Activated T-helper 17 cell treated with anti-CD3 and anti-CD28 coated beads, Interleukin-2, amount 50 U/mL, for 72 hours (primary cell): ENCODE measurements at places on chromosomes 6 and 20.

GRCh38 chr6:46821458-46821881 lies 28.3 kb downstream of the MEP1A start:
- no peak for ATAC-seq
- no peaks in the 10 kb centered on the region for H3K4me1 ChIP-seq
- no peak overlapping the region for H3K27ac ChIP-seq
- H3K4me3 ChIP-seq, result no peak overlapping the region

DNA sequence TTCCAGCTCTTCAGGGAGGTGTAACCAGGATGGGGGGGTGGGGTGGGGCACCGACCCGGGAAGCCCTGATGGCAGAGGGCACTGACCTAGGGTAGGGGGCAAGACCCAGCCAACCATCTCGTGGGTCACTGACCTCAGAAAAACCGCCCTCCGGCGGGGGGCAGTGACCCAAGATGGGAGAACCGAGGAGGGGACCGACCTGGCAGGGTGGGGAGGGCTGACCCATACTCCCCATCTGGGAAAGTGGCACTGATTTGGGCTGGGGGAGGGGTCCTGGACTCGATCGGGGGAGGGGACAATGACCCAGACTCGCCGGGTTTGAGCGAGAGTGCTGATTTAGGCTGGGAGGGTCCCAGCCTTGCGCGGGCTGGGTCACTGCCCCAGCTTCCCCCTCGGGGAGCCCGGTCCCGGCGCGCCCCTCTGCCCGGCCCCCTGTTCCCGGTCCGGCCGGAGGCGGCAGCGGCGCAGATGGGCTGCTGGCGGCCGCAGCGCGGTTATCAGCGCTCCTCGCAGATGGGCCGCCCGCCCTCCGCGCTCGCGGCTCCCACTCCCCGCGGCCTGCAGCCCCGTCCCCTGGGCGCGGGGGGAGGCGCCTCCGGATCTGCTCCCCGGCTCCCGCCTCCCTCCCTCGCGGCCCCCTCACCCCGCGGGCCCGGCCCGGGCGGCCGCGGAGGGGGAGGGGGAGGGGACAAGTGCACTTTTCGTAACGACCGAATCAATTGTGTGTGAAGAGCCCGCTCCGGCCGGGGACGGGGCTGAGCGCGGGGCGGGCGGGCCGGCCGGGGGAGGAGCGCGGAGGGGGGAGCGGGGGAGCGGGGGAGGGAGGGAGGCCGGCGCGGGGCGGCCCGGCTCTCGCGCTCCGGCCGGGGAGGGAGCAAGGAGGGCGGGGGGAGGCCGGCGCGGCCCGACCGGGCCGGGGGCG lies 2.2 kb downstream of the NOL4L start:
- H3K4me1 ChIP-seq, result peaks cover 29% of the 10 kb centered on the region
- no peak overlapping the region for H3K27ac ChIP-seq
- peaks cover 8% of the 10 kb centered on the region for H3K36me3 ChIP-seq

DNA sequence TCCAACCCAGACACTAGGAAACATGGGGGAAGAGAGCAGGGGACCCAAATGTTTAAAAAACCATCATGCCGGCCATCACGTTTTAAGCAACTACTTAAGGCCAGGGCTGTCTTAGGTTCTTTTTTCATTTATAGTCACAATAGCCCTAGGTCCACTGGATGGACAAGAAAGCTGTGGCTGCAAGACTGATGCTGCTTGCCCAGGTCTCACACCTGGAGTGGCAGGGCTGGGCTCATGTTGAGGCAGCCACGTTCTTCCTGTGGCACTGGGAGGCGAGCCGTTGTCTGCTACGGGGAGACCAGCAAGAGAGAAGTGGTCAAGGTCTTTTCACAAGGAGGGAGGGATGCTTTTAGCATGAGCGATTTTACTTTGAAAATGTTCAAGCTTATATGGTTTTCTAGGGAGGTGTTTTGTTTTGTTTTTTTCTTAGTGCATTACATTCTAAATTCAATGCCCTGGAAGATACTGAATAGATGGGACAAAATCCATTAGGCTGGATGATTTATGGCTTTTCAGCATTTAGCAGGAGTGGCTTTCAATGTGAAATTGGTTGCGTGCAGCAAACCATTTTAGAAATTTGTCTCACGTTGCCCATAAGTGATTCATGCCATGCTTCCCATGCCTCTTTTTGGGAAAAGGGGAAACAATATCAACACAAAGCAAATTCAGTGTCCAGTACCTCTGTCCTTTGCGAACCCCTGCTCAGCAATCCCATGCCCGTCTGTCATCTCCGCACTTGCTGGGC lies 106.6 kb upstream of the SNX9 start:
- ATAC-seq, result no peak
- no peaks in the 10 kb centered on the region for H3K27me3 ChIP-seq
- no peaks in the 10 kb centered on the region for H3K36me3 ChIP-seq
- no peak overlapping the region for H3K4me3 ChIP-seq
- H3K4me1 ChIP-seq, result no peaks in the 10 kb centered on the region

DNA sequence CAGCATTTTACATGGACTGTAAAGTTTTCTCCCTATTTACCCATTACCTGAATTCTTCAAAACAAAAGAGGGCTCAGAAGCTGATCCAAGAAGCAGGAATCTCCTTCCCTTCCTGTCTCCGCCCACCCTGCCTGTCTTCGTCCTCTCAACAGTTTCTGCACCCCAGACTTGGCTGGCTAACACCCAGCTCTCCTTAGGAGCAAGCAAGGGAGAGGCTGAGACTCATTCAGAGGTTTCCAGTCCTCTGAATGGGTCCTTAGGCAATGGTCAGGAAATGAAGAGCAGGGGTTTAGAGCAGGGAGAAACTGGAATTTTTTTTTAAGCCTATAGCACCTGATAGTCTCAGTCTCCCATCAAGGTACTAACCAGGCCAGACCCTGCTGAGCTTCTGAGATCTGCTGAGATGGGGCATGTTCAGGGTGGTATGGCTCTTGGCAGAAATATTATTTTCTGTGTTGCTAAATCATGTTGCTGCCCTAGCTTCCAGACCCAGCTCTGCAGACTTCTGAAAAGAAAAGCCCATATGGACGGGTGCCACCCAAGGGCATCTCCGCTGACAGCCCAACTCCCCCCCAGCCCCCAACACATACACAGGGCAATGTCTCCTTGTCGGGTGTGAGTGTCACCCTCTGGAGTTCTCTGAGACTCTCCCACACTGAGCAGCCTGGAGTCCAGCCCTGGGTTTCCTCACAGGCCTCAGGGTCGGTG lies 74.6 kb upstream of the CD93 start:
- no peak for ATAC-seq
- H3K27me3 ChIP-seq, result peaks cover 4% of the 10 kb centered on the region
- no peak overlapping the region for H3K4me3 ChIP-seq
- H3K4me1 ChIP-seq, result peaks cover 10% of the 10 kb centered on the region
- no peaks in the 10 kb centered on the region for H3K36me3 ChIP-seq

DNA sequence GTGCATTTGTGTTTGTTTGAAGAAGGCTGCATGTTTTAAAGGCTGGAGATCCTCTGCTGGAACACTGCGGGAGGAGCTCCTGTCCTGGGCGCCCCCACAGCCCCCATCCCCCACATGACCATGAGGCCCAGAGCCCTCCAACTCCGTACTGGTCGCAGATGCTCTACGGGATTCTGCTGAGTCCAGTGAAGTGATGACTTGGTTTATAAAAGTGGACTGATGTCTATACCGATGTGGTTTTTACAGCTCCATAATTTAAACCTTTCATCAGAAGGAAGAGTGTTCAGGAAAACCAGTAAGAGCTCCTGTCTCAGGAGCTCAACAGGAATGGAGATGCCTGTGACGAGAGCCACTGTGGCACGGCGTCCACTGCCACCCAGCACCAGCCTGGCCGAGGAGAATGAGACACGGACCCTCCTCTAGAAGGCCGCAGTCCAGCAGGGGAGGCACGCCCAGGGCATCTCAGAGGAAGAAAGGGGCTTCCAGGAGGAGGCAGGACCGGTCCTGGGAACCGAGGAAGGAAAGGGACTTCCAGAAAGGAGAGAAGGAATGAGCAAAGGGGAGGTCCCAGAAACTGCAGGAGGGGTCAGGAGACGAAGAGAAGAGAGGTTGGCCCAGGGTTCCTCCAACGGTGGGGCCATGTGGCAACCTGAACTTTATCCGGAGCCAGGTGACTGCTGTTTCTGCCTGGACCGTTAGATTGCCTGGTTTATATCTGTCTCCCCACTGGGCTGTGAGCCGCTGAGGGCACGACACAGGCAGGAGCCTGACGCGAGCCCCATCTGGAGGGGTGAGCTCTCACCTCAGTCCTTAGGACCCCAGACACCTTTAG lies 26.9 kb downstream of the BFSP1 start:
- H3K27me3 ChIP-seq, result no peaks in the 10 kb centered on the region
- peaks cover 14% of the 10 kb centered on the region for H3K4me1 ChIP-seq
- no peaks in the 10 kb centered on the region for H3K36me3 ChIP-seq
- ATAC-seq, result peak; percentile 1
- H3K27ac ChIP-seq, result peak overlapping the region; percentile 85

DNA sequence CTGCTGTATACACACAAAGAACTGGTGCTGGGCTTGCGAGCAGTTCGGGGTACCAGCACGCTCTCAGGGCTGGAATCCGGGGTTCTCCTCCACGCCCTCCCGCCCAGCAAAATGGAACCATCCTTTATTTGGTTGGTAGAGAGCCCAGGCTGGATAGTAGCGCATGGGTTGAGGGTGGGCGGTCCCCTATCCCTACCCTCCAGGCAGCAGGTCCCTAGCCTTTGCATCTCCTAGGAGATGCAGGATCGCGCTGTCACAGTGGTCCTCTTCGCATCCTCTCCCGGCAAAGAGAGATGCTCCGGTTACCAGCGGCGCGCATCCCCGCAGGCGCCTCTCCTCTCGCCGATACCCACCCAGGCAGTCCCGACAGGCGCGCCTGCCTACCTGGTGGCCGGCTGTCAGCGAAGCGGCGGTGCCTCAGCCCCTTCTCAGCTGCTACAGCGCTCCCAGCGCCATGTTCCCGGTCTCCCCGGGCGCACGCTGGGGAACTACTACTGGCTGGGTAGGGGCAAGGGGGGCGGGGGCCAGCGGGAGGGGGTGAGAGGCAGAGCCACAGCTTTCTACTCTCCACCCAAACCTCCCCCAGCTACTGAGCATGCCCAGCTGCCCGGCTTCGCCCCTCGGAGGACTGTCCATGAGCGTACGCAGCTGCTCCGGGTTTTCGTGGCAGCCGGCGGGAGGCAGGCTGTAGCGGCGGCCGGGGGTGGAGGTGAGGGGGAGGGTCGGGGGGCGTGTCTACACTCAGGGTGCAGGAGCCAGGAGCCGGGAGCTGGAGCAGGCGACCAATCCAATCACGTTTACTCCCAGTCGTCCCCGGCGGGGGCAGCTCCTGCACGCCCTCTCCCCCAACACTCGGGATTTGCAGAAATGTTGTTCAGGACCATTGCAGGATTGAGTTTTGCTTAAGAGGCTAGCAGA lies at the start of gene PAK5:
TSS of gene PAK5 (minus strand) at position 699 of the 918 bp plus-strand sequence. CDS start 194,748 bp downstream, outside the sequence.
- H3K27ac ChIP-seq, result no peak within 1 kb of the TSS
- H3K4me1 ChIP-seq, result no peaks in the 10 kb centered on the region
- no peak within 1 kb of the TSS for H3K4me3 ChIP-seq
- ATAC-seq, result no peak
- peaks cover 34% of the 10 kb centered on the region for H3K27me3 ChIP-seq
- H3K36me3 ChIP-seq, result no peaks in the 10 kb centered on the region

- H3K36me3 ChIP-seq, result no peaks in the 10 kb centered on the region
- peaks cover 28% of the 10 kb centered on the region for H3K27me3 ChIP-seq
- no peak overlapping the region for H3K27ac ChIP-seq
- no peak for ATAC-seq
- no peaks in the 10 kb centered on the region for H3K4me1 ChIP-seq
Measured at GRCh38 chr20:48054051-48054450, 268.8 kb upstream of the SULF2 start.

DNA sequence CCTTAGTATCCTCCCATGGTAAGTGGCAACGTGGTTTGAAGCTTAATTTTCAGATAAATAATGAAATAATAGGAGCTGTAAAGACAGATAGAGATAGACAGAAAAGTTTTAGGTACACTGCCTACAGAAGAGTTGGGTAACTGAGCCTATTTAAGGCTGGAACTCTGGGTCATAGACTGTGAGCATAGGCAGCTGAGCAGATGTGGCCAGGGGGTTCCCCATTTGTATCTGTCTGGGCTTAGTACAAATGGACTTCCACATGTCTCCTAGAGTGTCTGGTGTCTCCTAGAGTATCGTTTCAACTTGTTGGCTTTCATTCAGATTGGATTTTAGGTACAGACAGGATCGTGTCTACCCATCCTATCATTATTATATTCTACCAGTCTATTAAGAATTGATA lies 649.8 kb downstream of the DHX35 start:
- H3K27me3 ChIP-seq, result no peaks in the 10 kb centered on the region
- H3K4me1 ChIP-seq, result no peaks in the 10 kb centered on the region
- H3K27ac ChIP-seq, result no peak overlapping the region
- no peak overlapping the region for H3K4me3 ChIP-seq
- H3K36me3 ChIP-seq, result no peaks in the 10 kb centered on the region

- no peaks in the 10 kb centered on the region for H3K36me3 ChIP-seq
- no peak overlapping the region for H3K4me3 ChIP-seq
- no peak overlapping the region for H3K27ac ChIP-seq
- H3K4me1 ChIP-seq, result no peaks in the 10 kb centered on the region
Measured at GRCh38 chr6:24376871-24377270, 19.0 kb upstream of the DCDC2 start.
